ENCODE measurements at places on chromosomes 7 and 10.

GRCh38 chr10:132575320-132576201 is 38.0 kb downstream of the INPP5A start:
- DNase-seq: no peak

DNA sequence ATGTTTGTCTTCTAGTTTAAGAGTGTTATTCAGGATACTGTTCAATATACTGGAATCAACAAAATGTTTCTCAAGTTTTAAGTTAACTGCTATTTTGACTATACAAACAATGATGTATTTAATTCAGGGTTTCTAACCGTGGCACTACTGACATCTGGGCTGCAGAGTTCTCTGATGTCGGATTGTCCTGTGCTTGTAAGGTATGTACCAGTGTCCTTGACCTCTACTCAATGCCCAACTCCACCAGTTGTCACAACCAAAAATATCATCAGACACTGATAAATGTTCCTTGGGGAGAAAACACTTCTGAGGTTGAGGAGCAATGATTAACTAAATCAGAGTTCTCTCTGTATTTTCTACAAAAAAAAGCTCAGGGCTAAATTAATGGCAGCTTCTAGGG is 301.5 kb downstream of the PARD3 start:
- DNase-seq: no peak

- no peak for DNase-seq
Observed at GRCh38 chr7:1569440-1569832, 396 bp downstream of the PSMG3 start.

DNA sequence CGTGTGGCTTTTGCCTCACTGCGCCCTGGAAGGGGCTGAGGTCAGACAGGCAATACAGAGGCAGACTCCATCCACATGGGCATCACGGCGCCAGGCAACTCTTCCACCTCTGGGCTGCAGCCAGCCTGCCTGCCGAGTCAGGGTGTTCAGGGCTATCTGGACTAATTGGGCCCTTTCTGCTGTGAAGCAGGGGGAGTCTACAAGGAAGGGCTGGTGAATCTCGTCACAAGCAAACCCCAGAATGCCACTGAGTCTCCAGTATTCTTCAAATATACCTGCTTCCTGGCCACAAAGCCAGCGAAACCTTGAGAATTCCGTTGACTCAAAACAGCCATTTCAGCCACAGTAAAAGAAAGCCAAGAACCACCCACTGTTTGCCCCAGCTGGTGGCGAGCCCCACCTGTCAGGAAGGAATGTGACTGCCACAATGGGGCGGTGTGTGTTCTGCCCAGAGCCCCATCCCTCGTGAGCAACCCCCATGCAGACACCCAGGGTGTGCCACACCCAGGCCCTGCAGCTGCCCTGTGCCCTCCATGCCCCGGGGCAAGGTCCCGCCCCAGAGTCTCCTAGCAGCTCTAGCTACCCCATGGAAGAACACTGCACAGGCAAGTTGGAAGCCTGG is 117.3 kb downstream of the FAM53B start:
- DNase-seq: no peak

- no peak for DNase-seq
Observed at GRCh38 chr10:132951926-132952325, 9.6 kb upstream of the CFAP46 start.

DNA sequence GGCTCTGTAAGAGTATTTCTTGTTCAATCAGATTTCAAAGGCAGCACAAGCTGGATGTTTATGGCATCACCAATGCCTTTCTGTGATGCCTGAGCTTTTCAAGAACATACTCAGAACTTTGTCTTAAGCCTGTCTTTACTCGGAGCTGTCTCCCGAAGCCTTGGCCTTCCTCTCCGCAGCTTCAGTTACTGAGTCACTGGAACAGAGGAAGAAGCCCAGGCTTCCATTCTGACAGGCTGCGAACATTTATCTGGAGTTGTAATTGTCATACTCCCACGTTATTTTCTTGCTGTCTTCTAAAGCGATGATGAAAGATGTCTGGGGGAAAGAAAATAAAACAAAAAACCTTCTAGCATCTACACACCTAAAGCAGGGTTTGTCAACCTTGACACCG is 43.9 kb downstream of the GRK5 start:
- no peak for DNase-seq

GRCh38 chr7:68691261-68692216 is 906.7 kb upstream of the AUTS2 start:
- no peak for DNase-seq

GRCh38 chr7:77696643-77697534 is 630 bp downstream of the RSBN1L start:
- peak; percentile 39 for DNase-seq

GRCh38 chr10:4656576-4657194 is 169.3 kb upstream of the AKR1E2 start:
- peak; percentile 47 for DNase-seq

DNA sequence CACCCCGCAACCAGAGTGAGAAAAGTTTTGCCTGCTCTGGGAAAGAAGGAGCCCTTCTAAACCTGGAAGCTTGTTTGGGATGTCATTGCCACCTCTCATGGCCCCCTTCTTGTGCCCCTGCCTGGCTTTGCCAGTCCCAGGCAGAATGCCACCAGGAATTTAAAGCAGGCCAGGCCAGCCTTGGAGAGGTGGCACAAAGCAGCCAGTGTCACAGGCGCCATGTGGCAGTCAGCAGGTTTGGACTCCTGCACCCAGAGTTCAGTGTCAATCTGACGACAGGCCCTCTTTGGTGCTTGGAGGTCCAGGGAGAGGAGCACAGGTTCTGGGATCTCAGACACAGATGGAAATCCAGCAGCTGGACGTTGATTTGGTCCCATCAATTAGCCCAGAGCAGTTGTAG is 12.7 kb downstream of the HK1 start:
- peak; percentile 20 for DNase-seq

DNA sequence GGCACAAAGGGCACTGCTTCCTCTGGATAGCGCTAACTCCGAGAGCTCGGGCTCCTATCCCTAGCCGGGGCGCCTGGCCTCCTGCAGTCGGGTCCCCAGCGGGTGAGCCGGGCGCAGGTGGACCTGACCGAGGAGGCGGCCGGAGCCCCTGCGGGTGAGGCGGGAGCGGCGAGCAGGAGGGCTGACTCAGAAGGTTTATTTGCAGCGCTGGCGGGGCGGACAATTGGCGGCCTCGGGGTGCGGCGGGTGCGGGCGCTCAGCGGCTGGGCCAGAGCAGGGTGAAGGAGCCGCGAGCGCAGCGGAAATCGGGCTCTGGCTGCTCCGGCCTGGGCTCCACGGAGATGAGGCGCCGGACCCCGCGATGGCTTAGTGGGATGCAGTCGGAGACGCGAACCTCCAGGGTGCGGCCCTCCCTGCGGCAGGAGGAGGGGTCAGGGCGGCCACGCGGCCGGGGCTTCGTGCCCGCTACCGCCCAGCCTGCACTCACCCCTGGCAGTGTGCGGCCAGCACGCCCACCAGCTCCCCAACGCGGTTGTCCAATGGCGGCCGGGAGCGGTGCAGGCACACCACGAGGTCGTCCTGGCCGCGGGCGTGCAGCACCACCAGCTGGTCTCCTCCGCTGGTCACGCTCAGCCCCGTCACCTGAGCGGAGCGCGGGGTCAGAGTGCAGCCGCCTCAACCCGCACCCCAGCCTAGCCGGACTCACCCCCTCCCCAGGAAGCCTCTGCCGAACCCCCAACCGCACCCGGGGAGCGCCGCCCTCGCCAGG is 16.1 kb downstream of the MYO1G start:
- DNase-seq: no peak

DNA sequence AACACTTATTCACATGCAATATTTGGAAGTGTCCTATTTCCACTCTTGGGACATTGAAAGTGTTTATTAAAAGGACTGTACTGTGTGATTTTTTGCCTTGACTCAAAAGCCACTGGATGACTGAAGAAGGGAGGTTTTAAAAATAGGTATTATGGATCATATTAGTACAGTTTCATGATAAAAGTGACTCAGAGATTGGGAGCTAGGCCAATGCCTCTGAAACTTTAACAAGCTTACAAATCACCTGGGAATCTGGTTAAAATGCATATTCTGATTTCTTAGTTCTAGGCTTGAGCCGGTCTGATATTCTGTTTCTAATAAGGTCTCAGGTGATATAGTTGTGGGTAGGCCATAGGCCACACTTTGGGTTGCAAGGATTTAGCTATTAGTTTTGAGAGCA is 191.2 kb downstream of the PLXDC2 start:
- no peak for DNase-seq

- DNase-seq: no peak
Observed at GRCh38 chr10:3287572-3288445, 115.2 kb upstream of the PITRM1 start.
